ENCODE measurements at places on chromosomes 4 and X. TPM values are rescaled to one million over a fixed set of nuclear protein-coding genes. Genes with fewer than 3 reads are reported as not detected.

Gene SCML2
- 0.71 TPM for total RNA-seq

Gene MAGEE2
- total RNA-seq, result not detected

Gene UGT2A1
- not detected for total RNA-seq

Gene PRAF2
- total RNA-seq, result 6.4 TPM

Gene HMX1
- not detected for total RNA-seq

Gene CUL4B
- 20.5 TPM for total RNA-seq

Gene COL4A6
- total RNA-seq, result 4.2 TPM

Gene CXCL11
- total RNA-seq, result 0.14 TPM

Gene TLR1
- 0.92 TPM for total RNA-seq

Gene TEX13B
- total RNA-seq, result not detected

Gene SPANXC
- not detected for total RNA-seq

Gene VCX
- total RNA-seq, result not detected

Gene KLKB1
- not detected for total RNA-seq

Gene FAM241A
- 0.85 TPM for total RNA-seq

Gene MAGEB1
- total RNA-seq, result not detected
